ENCODE measurements at places on chromosomes 12 and 14.

DNA sequence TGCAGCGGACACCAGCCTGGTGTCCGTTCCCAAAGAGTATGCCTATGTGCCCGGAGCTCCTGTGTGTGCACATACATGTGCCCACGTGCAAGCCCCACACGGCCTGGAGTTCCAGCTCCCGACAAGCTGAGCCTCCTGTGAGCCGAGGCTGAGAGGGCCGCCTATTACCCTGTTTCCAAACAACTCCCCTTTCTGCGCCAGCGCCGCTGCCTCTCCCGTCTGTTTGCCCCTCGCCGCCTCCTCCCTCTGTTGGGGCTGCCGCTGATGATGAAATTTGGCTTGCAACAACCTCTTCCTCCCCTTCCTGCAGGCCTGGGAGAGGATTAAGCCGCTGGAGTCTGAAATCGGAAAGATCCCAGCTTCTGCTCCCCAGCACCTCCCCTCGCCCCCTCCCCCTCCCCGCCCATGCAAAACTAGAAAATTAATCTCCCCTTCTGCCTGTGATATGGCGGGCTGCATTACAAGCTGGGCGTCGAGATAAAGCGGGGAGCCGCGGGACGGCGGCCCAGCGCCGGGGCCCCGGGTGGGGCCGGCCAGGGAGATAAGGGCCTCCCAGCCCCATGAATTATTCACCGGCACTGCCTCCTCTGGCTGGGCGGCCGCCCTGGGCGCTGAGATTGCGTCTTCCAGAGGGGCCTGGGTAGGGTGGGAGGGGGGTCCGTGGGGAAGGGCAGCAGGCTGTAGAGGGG lies 6.8 kb upstream of the ASIC1 start:
- no peak for DNase-seq

- no peak for DNase-seq
Measured at GRCh38 chr12:98227162-98227561, 288.2 kb upstream of the TMPO start.

DNA sequence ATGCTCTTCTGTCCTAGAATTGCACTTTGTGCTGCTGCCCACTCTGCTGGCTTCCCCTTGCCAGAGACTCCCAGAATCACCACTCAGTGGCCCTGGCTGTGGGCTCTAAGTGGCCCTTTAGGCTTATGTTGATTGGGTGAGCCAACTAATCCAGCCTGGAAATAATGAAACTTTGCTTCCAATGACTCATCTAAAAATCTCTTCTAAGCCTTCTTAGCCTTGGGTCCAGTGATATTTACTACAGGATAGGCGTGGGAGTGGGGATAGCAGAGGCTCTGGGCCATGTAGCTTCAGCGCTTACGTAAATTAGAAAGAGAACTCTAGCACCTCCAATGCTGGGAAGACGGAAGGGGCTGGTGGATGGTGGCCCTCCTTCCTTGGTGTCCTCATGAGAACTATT lies 137.9 kb downstream of the TTC8 start:
- no peak for DNase-seq

DNA sequence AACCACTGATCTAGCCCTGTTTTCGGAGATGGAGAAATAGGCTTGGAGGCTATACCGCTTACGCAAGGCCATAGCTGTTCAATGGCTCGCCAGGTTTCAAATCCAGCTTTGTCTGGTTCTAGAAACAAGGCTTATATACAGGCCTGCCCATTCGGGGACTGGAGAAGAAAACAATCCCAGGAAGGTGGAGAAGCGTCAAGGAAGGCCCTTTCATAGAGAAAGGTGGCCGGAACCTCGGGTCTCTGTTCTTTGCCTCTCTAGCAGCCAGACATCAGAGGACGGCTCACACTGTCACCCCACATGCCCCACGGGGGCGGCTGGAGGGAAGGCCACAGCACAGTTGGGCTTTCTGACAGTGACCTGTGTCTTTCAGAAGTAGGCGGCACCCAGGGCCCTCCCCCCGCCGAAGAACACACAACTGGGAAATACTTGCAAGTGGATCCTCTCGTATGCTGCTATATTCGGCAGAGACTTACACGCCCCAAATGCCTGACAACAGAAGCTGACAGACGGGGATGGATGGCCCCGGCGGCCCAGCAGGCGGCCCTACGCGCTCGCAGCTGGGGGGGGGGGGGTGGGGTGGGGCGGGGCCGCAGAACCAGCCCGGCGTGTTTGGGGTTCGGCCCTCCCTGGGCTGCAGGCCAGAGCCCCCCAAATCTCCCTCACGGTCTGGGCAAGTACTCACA lies 4.5 kb upstream of the SETD1B start:
- DNase-seq: no peak

DNA sequence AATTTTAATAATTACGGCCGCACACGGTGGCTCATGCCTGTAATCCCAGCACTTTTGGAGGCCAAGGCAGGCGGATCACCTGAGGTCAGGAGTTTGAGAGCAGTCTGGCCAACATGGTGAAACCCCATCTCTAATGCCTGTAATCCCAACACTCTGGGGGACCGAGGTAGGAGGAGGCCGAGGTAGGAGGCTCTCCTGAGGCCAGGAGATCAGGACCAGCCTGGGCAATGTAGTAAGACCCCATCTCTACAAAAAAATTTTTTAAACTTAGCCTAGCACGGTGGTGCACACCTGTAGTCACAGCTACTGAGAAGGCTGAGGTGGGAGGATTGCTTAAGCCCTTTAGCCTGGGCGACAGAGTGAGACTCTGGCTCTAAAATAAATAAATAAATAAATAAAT lies 5.6 kb upstream of the CFAP73 start:
- no peak for DNase-seq

GRCh38 chr12:126772171-126772864 lies 1494.7 kb upstream of the TMEM132C start:
- DNase-seq: no peak
